Activated naive CD8-positive, alpha-beta T cell treated with anti-CD3 and anti-CD28 coated beads, Interleukin-2, amount 50 U/mL, for 16 hours (primary cell): ENCODE measurements at places on chromosomes 16 and 17.

DNA sequence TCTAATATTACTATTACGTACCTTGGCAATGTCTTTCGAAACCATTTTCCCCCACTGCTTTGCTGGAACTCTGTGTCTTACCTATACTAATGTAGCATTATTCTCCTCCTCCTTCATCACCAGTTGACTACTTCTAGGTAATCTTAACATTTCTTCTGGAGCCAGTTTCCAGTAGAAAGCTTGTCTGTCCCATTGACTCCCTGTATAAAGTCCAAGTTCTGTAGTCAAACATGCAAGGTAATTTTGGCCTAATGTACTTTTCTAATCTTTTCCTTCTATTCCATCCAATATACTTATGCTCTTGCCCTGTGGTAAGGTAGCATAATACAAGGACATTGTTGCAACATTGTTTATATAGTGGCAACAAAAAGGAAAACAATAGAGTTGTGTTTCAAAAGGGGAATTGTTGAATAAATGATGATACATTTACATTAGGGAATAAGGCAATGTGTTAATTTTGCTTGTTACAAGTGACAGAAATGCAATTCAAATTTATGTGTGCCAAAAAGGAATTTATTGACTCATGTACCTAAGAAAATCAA is 27.9 kb downstream of the OMG start:
- no peak for DNase-seq

DNA sequence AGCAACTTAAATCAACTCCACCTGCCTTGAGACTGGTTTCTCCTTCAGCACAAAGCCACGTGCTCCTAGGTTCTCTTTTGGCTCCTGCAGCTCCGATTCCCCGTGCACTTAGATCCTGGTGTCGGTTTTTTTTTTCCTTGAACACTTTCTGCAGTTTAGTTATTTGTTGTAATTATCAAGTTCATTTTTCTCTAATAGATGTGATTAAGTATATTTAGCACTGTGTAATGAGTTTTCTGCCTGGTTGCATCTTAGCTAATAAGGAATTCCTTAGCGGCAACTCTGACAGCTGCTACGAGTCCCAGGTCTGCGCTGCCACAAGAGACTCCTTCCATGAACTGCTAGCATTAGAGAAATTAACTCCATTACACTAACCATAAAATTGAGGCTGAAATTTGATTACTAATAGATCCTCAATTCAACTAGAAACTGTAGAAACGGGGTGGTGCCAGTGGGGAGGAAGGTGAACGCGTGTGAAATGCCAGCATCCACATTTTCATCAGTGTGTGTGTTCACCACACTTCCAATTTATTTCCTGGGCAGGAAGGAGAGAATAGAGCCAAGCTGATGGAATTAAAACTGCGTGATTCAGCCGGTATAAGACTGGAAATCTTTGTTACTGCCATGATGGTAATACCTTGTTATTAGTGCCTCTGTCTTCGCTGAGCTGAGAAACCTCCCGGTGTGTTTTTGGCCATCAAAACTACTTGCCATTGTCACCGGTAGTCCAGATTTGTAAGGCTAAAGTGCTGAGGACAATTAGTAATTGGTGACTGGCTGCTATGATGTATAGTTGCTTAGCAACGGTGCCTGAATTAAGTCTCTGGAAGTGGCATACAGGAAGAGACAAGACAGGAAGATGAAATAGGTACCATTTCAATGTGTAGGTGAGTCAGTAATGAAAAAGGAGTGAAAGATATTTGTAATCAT is 232.4 kb downstream of the IRX3 start:
- DNase-seq = no peak

DNA sequence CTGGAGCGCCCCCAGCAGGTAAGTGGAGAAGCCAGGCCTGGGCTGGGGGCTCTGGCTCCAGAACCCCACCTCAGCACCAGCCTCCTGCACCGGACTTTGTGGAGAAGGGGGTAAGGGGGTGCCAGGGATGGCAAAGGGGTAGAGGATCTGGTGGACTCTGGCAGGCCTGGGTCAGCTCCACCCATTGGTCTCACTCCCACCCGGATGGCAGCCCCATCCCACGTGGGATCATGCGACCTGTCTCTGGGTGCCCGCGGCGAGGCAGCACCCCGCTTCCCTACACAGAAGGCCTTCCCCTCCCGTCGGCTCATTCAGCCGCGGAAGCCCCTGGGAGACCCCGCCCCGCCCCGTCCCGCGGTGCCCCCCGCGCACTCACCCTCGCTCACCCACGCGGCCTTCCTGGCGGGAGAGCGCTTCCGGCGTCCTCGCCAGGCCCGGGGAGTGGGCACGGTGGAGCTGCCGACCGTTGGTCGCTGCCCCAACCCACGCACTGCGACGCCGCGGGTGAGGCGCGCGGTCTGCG is 498 bp upstream of the PLEKHG4 start:
- DNase-seq = no peak

GRCh38 chr17:74633326-74633725 is 9.8 kb upstream of the CD300E start:
- no peak for DNase-seq

- no peak for DNase-seq
These were observed 532 bp downstream of the ARRB2 start for GRCh38 chr17:4710693-4711634.

- no peak for DNase-seq
These were observed 34.9 kb downstream of the HEATR6 start for GRCh38 chr17:60043846-60044245.

DNA sequence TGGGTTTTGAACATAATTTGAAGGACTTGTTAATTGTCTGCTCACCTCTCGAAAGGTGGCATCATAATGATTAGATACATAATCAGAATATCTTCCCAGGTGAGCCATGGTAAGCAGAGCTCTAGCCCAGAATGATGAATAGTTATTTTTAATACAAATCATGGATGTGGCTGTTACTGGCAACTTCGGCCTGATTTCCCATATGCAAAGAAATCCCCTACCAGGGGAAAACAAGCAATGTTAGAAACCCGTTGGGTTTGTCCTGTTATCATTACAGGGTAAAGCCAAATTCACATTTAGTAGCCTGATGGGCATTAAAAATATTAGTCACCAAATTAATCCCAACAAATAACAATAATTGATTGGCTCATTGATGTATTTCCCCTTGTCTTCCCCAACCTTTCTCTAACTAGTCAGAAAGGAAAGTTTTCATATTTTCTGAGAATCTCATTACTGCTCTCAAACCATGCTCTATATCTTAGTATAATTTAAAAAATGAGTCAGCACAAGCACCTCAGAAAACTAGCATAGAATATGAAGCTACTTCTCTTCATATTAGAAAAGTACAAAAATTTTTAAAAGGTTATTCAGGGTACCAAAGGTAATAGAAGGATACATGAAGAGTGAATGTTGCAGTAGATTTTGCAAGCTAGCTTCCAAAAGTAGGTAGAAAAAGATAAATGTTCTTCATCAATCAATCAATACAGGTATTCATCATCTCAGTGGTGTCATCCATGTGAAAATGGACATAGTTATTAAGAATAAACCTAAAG is 5.0 kb downstream of the STAT5B start:
- no peak for DNase-seq

- no peak for DNase-seq
These were observed 357.9 kb upstream of the HSBP1 start for GRCh38 chr16:83449861-83450260.

DNA sequence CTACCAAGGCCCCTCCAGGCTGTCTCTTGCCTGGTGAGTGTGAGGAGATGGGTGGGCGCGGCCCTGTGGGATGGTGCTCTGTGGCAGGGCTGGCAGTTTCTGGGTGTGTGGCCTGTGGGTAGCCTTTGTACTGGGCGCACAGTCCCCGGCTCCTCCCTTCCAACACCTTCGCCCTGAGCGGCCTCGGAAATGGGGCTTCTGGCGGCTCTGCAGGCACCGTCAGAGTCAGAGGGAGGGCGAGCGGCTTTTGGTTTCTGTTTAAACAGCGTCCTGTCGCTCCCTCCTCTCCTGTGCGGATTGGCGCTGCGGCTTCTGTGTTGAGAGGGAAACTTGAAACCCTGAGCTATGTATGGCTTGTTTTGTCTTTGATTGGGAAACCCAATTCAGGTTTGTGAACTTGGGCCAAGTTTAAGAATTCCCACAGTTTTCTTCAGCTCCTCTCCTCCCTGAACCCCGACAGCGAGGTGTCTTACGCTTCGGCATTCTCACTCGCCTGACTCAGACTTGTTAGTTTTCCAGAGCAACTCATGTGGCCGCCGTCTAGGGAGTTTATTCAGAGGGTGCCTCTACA is 8.3 kb upstream of the ZNF750 start:
- no peak for DNase-seq

DNA sequence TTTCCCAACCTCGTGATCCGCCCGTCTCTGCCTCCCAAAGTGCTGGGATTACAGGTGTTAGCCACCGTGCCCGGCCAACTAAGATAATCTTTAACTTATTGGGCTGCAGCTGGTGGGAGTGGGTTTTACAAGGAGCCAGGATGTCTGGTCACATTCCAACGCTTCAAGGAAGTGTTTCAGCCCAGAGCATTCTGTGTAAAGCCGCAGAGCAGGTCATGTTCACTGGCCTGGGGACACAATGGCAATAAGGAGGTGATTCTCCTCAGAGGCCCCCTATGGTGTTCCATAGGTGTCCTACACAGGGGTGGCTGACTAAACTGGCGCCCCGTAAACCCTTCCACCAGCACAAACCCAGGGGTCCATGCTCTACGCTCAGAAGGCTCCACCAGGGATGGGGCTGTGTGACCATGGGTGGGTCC is 1.2 kb downstream of the QPRT start:
- no peak for DNase-seq

DNA sequence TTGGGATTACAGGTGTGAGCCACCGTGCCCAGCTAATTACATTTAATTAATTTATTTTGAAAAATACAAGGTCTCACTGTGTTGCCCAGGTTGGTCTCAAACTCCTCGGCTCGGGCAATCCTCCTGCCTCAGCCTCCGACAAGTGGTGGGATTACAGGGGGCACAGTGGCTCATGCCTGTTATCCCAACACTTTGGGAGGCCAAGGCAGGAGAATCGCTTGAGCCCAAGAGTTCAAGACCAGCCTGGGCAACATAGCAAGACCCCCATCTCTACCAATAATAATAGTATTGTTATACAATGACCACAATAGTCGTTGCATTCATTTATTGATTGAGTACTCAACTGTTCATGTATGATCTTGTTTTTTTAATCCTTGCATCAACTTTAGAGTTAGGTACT is 22.0 kb downstream of the CDH1 start:
- DNase-seq = no peak

GRCh38 chr17:77577491-77577890 is 381.0 kb upstream of the TNRC6C start:
- no peak for DNase-seq

DNA sequence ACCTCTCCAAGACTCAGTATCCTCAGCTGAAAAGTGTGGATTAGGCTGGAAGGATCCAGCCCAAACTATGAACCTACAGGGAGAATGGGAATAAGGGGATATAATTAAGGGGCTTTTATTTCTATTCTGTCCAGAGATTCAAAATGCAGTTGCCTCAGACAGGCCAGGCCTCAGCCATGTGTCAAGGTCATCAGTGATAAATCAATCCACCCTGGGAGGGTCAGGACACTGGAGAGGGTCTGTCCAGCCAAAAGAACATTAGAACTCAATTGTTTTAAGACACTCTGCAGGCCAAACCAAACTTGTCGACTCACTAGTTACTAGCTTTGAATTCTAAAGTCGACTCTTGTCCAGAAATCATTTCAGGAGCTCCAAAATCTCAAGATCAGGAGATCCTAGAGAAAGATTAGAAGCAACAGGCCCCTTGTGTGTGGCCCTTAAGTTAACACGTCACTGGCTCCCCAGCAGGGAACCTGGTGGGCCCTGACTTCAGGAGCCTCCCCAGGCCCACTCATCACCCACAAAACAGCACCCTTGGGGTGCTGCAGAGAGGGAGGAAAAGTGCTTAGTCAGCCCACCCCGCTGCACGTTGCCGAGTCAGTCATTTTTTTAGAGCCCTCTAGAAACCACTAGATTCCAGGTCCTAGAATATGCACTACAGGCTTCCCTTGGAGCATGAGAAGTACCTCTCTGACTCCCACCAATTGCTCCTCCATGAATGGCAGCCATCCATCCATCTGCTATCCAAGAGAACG is 156.8 kb downstream of the XYLT1 start:
- no peak for DNase-seq

DNA sequence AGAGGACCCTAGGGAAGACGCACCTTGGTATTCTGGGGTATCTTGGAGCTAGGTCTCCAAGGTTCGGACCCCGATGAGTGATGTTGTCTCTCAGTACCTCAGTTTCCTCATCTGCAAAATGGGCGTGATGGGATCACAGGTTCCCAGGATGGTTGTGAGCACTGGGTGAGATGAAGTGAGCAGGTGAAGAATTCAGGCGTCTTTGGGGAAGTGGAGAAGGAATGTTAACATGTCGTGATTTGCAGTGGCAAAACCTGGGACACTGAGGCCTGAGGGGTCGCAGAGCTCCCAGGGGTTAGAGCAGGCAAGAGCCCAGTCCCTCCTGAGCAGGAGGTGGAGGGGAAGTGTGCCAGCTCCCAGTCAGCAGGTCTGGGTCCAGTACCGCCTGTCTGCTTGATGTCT is 215.1 kb upstream of the GSE1 start:
- no peak for DNase-seq

DNA sequence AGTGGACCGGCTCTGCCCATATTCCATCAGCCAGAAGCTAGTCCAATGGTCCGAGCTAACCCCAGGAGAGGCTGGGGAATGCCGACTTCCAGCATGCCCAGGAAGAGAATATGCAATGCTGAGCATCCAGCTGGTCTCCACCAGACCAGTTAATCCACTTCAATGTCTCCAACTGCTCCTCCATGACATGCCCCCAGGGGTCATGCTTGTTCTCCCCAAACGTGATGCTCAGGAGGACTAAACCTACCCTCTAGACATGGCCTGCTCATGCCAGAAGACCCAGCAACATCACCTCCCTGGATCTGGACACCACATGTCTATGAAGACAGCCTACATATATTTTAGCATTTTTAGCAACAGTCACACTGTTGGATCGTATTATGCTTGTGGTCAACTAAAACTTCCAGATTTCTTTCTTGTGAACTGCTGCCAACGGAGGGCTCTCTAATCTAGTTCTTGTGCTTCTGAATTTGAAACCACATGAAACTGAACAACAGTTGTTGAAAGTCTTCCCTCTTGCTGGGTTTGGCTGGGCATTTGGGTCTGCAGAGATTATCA is 245.1 kb downstream of the SOX9 start:
- DNase-seq = no peak

DNA sequence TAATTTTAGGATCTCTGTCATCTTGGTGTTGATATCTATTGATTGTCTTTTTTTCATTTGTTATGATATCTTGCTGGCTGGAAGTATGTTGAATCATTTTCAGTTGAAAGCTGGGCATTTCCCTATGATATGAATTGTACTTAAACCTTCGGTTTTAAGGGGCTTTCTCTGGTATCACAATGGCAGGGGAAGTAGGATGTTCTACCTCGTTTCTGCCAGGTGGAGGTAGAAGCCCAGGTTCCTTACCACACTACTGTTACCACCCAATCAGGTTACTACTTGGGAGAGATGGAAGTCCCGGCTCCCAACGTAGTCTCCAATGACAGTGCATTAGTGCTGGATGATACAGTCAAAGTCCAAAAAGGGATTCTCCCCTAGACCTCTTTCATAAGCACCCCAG is 281.7 kb upstream of the TBX2 start:
- DNase-seq = no peak

DNA sequence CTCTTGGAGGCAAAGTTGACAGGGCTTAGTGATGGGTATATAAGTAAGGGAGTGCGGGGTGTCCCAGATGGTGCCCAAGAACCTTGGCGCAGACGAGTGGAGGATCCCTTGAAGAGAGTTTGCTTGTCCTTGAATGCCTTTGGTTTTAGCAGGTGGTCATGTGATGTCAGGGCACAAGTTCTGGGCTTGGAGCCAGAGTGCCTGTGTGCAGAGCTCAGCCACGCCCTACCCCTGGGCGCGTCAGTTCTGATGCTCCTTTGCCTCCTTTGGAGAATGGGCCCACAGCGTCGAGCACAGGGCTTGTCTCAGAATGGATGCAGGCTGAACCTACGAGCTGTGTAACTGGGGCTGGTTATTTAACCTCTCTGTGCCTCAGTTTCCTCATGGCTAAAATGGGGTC is 412.2 kb upstream of the EEF2KMT start:
- DNase-seq = no peak
